NCI-H1436 (cell line): ENCODE measurements at places on chromosomes 5 and 9.
A peak's percentile ranks its signal among the peaks of the same experiment; 100 is the strongest.

DNA sequence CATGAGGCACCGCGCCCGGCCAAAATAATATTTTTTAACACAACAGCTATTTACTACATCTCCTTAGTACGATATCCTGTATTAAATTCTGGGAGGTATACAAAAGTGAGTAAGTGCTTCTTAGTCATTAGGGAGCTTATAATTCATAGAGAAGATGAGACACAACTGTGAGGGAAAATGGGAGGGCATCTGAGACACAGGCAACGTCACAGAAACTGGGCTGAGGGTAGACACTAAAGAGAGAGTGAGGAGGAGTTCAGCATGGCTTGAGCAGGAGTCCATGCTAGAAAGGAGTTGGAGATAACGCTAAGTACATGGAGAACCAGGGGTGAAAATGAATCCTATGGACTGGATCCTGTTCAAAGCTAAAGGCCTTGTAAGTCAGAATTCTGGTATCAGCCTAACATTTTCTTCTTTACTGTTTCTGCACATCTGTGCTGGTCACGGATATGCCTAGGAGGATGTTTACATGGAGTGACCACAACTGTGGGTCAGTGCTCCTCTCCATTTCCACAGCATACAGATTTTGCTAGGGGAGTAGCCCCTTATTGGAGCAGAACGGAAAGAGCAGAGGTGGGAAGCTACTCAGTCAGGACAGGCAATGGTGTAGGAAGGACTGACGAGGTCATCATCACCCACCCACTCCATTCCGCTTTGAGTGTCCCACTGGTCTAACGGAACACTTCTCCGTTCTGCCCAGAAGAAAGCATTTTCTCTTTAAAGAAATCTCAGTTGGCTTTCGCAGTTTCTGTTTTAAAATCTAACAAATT lies 310.4 kb upstream of the EFNA5 start:
- DNase-seq: no peak

DNA sequence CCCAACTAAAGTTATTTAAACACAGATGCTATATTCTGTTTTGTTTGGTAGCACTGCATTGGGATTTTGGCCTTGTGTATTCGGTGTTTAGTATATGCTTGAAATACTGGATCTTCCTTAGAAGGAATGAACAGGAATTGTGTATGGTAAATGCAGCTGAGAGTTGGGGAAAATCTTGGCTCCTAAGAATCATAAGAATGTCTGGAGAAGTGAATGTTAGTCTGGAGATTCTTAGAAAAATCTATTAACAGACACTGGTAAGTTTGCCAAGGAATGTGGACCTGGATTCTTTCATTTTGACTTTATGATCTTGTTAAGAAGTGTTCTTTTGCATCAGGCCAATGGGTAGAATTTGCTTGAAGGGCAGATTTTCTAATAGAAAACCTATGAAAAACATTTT lies 38.9 kb downstream of the SNX30 start:
- DNase-seq: no peak

GRCh38 chr9:3699883-3700282 lies 174.1 kb upstream of the RFX3 start:
- DNase-seq: no peak

DNA sequence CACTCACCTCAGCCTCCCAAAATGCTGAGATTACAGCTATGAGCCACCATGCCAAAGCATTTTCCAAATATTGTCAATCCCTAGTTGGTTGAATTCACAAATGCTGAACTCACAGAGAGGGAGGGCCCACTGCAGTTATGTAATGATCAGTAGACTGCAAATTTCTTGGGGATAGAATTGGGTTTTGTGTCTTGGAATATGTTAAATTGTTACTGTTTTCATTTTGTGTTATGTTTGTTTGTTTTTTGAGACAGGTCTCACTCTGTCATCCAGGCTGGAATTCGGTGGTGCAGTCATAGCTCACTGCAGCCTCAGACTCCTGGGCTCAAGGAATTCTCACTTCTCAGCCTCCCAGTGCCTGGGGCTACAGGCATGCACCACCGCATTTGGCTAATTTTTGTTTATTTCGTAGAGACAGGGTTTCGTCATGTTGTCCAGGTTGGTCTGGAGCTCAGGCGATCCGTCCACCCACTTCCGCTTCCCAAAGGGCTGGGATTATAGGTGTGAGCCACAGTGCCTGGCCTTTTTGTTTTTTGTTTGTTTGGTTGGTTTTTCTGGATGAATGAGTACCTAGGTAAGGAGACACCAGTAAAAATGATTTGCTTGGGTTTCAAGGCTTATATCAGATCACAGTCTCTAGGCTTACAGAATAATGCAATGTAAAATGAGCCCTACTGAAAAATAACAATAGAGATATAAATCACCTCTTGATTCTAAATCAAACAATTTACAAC lies 31.5 kb upstream of the LMNB1 start:
- DNase-seq: no peak

DNA sequence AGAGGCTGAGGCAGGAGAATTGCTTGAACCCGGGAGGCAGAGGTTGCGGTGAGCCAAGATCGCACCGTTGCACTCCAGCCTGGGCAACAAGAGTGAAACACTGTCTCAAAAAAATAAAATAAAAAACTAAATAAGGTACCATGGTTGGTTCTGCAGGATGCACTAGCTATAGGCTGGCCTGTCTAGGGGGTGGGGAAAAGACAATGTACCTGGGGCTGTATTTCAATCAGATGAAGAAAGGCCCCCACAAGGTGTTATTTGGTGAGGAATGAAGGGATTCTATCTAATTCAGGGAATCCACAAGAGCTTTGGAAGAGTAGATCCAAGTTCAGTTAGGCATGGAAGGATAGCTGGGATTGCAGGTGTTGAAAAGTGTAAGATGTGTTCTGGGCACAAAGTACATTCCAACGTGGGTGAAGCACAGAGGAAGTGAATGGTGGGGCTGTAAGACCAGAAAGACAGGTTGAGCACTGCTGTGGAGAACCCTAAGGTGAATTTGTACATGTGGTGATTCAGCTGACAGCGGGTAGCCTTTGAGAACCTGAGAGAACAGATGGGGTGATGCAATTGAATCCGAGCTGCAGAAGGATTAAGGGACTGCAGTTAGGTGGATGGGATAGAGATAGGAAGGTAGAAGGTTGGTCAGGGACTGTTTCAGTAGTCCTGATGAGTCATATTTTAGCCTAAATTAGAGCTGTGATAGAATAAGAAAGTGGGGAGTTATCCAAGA lies 71.8 kb downstream of the CAST start:
- DNase-seq: no peak

- no peak for DNase-seq
Measured at GRCh38 chr9:120868339-120868675, 8.7 kb downstream of the PHF19 start.

- DNase-seq: no peak
Measured at GRCh38 chr5:35853631-35854030, 3.1 kb upstream of the IL7R start.

DNA sequence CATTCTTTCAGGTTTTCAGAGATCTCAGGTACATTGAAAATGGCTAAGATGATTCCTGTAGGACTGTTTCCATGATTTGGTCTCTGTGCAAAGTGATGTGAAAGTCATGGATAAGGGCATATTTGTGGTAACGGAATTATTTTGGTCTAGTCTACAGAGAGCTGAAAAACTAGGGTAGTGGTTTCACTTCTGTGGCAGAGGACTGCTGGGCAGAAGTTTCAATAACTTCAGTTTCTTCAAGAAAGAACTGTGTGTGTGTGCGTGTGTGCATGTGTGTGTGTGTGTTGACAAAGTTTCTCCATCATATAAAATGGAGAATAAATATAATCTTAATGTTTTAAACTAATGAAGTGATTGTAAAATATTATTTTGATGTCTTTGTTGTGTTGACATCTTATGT lies 4.3 kb downstream of the CNOT8 start:
- DNase-seq: no peak

- DNase-seq: no peak
Measured at GRCh38 chr5:83865579-83865978, 144.9 kb upstream of the HAPLN1 start.

- no peak for DNase-seq
Measured at GRCh38 chr9:132646726-132647125, 23.1 kb downstream of the DDX31 start.

DNA sequence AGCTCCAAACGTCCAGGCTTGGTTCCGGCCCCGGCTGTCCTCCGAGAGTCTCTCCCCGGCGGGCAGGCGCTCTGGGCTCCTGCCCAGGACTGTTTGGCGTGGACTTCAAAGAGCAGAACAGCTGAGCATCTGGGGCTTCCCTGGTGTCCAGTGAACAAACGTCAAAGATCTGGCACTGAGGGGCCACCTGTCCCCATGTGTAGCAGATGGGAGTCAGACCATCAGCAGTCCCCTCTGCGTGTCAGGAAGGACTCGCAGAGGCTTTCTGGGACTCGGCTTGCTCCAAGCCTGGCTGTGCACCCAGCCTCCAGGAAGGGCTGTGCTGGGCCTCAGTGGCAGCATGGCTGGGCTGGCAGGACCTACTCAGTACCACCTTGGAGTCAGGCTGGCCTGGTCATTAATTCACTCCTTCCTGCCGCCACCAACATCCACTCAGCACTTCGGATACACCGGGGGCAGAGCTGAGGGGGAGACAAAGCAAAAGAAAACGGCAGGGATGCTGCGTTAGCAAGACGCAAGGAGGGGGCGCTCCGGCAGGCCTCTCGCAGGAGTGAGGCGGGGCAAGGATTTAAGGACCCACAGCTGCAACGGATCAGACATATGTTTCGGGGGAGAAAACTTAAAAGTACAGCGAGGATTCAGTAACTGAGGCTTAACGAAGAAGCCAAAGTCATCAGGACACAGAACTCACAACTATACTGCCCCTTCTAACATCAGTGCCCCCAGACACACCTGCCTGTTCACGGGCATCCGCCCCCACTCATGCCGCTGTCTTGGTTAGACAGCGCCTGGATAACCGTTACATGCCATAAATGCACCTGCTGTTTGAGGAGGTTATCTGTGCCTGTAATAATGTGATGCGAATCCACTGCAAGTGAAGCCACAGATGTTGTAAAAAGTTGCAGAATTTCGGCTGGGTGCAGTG lies 164.5 kb upstream of the PHYKPL start:
- no peak for DNase-seq

- DNase-seq: no peak
Measured at GRCh38 chr5:90399251-90399650, 10.3 kb downstream of the CETN3 start.

GRCh38 chr5:43038496-43038989 lies 1.6 kb downstream of the ANXA2R start:
- DNase-seq: no peak

- DNase-seq: no peak
Measured at GRCh38 chr5:110105692-110106091, 416.0 kb downstream of the MAN2A1 start.

GRCh38 chr5:67337751-67338150 lies 141.2 kb upstream of the CD180 start:
- DNase-seq: no peak

GRCh38 chr5:126015235-126016181 lies 407.7 kb upstream of the GRAMD2B start:
- peak; percentile 73 for DNase-seq

DNA sequence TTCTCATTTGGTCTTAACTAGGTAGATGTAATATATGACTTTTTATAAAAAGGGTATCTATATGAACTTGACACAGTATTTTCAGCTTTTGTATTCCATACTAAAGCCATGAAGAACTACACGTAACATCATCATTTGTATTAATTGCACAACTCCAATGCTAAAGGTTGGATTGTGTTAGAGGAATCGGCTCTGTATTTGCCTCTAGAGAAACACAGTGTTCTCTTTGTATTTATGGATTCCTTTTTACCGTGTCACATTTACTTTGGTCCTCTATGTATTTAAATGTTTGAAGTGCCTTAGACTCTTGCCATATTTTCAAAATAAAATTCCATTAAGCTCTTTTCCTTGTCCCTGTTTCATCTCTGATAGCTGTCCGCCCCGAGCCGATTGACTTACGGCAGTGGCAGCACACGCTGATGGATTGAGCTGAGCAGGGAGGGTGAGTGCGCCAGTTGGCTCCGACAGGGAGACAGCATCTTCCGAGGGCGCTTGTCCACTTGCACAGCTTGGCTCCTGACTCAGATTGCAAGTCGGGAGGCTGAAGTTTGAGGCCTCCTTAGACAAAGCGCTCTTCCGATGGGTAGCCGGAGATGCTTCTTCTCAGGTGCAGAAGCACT lies 95.6 kb upstream of the DMRT1 start:
- DNase-seq: no peak

DNA sequence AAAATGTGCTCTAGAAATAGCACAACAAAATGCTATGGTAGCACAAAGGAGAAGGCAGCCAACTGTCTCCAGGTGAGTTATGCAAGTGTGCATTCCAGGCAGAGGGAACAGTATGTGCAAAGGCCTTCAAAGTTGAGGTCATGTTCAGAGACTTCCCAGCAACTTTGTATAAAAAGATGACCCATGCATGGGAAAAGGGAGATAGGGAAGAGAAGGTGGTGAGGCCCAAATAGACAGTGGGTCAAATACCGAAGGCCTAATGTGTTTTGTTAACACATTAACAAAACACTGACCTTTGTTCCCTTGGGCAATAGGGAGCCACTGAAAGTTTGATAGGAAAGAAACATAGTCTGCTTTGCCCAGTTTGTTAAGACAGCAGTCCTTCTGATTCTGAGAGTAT lies 445.3 kb downstream of the EBF1 start:
- DNase-seq: no peak

GRCh38 chr5:163659568-163659902 lies 154.1 kb downstream of the MAT2B start:
- DNase-seq: no peak

DNA sequence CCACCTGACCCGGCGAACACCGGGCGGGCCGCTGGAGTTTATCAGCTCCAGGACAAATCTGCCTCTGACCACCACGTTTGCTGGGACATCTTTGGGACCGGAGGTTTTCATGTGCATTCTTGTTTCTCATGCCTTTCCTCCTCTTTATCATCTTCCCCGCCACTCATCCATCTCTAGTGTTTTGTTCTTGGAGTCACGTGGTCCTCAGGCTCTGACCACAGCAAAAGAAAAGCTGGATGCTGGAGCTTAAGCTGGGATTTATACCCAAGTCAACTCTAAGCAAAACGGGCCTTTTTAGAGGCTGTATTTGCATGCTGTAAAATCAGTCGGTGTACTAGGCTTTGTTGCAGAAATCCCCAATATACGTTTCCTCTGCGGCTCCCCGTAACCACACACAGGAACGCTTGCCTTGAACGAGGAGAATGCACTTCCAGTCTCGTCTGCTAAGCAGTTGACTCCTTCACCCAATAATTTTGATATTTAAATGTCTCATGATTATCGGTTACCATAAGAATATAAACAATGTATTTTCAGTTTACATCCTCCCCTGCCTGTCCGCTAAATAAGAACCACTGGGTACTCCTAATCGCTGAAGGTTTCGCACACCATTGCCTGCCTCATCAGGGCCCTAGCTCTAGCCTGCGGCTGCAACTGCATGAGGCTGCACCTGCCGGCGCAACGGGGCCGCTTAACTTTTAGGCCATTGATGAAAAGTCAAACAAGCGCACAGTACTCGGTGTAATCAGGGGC lies 560 bp upstream of the NDUFS6 start:
- DNase-seq: peak; percentile 37

DNA sequence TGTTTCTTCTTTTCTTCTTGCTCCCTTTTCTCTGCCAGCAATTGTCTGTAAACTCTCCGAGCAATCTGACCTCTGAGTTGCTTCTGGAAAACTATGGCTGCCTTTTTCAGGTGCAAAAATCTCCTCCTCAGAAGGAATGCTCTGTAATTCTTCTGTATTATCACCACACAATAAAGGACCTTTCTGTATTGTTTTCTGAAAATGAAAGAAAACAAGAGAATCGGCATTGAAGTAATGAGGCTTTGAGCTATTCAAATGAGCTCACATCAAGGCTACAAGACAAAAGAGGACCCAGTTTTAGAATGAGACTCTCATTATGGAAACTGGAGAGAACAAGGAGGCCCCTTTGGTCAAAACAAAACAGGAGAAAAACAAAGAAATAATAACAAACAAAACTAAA lies 86.2 kb upstream of the RETREG1 start:
- no peak for DNase-seq
